Cerebellar cortex (tissue), 1 donor: ENCODE measurements at places on chromosomes 2 and 18.

DNA sequence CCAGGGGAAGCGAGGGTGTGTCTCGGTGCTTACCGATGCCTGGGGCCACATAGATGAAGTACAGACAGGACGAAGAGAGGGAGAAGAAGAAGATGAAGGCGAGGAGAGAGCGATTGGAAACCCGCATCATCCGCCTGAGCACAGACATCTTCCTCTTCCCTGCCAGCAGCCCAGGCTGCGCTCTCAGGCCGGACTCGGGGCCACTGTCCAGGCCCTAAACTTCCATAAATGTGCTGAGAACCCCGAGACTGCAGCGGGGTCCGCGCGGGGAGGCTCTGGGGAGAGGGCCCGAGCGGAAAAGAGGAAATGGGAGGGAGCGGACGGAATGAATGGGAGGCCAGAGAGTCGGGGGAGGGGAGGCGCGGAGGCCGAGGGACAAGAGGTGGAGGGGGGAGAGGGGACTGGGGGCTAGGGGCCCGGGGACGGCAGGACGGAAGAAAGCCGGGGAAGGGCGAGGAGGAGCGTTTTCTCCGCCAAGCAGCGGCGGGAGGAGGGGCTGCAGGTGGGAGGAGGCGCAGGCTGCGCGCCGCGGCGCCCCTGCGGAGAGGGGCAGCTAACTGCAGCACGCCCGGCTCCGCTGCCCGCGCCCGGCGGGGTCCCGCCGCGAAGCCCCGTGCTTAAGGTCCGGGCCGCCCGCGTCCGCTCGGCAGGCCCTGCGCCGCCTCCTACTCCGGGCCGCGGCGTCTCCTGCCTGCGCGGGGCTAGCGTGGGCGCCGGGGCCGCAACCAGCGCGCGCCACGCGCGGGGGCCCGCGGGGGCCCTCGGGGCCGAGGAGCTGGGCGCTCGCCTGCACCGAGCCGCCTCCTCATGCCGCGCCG, at the start of gene B4GALT6:
B4GALT6 (minus strand) TSS at position 303 of the 818 bp plus-strand sequence; CDS start at position 148, 155 bp downstream.
- DNase-seq, result no peak

- DNase-seq, result no peak
These were observed 84.2 kb upstream of the GPC1 start for GRCh38 chr2:240351088-240351741.

DNA sequence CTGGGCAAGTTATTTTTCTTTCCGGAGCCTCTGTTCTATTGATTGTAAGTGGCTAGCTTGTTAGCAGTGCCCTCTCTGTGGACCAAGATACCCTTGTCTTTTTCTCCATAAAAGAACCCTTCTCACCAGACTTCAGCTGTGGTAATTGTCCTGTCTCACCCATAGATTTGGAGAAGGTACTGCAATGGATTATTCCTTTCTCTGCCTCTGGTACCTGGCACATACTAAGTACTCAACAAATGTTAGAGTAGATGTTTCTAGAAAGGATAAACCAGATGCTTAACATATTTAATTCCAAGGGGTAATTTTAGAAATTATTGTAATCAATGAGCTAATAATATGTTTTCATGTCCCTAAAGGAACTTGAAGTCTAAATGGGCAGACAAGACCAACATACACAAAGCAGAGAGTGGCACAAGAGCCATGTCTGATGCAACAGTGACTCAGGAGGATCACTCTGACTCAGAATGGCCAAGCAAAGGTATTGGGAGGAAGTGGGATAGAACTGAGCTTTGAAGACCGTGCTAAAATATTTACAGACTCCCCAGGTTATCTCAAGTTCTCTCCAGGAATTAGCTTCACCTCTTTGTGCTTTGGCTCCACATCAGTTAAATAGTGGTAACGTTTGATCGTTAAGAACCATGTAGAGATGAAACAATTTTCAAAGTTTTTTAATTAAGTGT, 129.7 kb upstream of the OSR1 start:
- no peak for DNase-seq

- no peak for DNase-seq
These were observed 230.5 kb upstream of the SETBP1 start for GRCh38 chr18:44450226-44450625.

- peak; percentile 4 for DNase-seq
These were observed 311.5 kb downstream of the CDH2 start for GRCh38 chr18:27865431-27865830.

- peak; percentile 87 for DNase-seq
These were observed 115.2 kb downstream of the MYO5B start for GRCh38 chr18:50079571-50080295.
